ENCODE measurements at places on chromosomes 11 and 22. TPM values are rescaled to one million over a fixed set of nuclear protein-coding genes. Genes with fewer than 3 reads are reported as not detected.

The GAS2 gene
- 1.7 TPM for total RNA-seq

GRCh38 chr11:7982582-7983119 is 4.5 kb upstream of the EIF3F start:
- H3K27me3 ChIP-seq, result no peaks in the 10 kb centered on the region
- no peaks in the 10 kb centered on the region for H3K36me3 ChIP-seq
- H3K4me3 ChIP-seq, result no peak overlapping the region
- H3K4me1 ChIP-seq, result peaks cover 10% of the 10 kb centered on the region
- no peak for DNase-seq

DNA sequence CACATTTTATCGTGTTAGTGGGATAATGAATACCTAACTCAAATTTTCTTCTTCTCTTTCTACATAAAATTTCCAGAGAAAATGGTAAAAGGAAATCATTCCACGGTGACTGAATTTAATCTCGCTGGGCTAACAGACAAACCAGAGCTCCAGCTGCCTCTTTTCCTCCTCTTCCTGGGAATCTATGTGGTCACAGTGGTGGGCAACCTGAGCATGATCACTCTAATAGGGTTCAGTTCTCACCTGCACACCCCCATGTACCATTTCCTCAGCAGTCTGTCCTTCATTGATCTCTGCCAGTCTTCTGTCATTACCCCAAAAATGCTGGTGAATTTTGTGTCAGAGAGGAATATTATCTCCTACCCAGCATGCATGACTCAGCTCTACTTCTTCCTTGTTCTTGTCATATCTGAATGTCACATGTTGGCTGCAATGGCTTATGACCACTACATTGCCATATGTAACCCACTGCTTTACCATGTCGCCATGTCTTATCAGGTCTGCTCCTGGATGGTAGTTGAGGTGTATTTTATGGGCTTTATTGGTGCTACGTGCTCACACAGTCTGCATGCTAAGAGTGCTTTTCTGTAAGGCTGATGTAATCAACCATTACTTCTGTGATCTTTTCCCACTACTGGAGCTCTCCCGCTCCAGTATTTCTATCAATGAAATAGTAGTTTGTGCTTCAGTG is 24.1 kb downstream of the OR10D3 start:
- no peak for DNase-seq
- H3K4me1 ChIP-seq, result no peaks in the 10 kb centered on the region
- no peaks in the 10 kb centered on the region for H3K27me3 ChIP-seq

GRCh38 chr11:129131316-129131715 is 60.8 kb downstream of the ARHGAP32 start:
- no peaks in the 10 kb centered on the region for H3K4me1 ChIP-seq
- DNase-seq, result no peak
- no peaks in the 10 kb centered on the region for H3K27me3 ChIP-seq
- no peaks in the 10 kb centered on the region for H3K36me3 ChIP-seq

DNA sequence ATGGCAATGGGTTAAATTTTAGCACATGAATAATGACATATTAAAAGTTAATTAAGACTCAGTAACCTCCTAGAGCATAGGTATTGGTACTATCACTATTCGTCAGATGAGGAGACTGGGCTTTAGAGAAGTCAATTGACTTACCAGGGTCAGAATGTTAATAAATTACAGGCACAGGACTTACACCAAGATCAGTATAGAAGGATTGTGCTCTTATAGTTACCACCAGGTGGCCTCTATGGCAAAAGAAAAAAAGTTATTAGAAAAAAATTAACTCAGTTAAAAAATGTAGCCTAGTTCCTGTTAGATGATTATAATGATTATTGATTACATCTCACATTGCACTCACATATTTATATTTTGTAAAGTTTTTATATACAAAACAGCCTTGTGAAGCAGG is 1163.7 kb downstream of the FAM181B start:
- H3K36me3 ChIP-seq, result no peaks in the 10 kb centered on the region
- no peaks in the 10 kb centered on the region for H3K4me1 ChIP-seq
- no peak overlapping the region for H3K4me3 ChIP-seq

DNA sequence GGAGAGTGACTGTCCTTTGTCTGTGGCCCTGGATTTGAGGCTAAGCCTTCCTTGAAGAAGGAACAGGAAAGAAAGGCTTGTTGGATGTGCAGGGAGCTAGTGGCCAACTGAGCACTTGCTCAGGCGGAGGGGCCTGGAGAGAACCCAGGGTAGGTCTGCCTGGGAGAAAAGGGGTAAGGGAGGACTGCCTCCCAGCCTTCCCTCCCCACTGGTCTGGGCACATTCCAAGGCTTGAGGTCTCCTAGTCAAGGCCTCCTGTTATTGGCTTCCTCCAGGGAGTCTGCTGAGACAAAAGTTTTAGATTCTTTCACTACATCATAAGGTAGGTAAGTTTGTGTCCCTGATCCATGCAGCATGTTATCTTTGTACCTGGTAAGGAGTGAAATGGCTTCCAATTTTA is 15.2 kb downstream of the KCNQ1OT1 start:
- peaks cover 13% of the 10 kb centered on the region for H3K4me1 ChIP-seq
- no peak overlapping the region for H3K27ac ChIP-seq
- no peaks in the 10 kb centered on the region for H3K36me3 ChIP-seq
- no peak overlapping the region for H3K4me3 ChIP-seq
- peak; percentile 12 for DNase-seq

GRCh38 chr11:17939542-17939941 is 73.3 kb downstream of the SERGEF start:
- H3K4me1 ChIP-seq, result no peaks in the 10 kb centered on the region
- DNase-seq, result no peak
- no peak overlapping the region for H3K27ac ChIP-seq

- no peaks in the 10 kb centered on the region for H3K4me1 ChIP-seq
- DNase-seq, result peak; percentile 89
- peaks cover 5% of the 10 kb centered on the region for H3K27me3 ChIP-seq
- no peak overlapping the region for H3K27ac ChIP-seq
Observed at GRCh38 chr22:44975427-44976262, 34.2 kb downstream of the PHF21B start.

The TESMIN gene
- total RNA-seq, result 0.81 TPM

GRCh38 chr11:22635689-22636088 is 10.1 kb upstream of the FANCF start:
- H3K36me3 ChIP-seq, result no peaks in the 10 kb centered on the region
- H3K4me3 ChIP-seq, result no peak overlapping the region
- H3K4me1 ChIP-seq, result no peaks in the 10 kb centered on the region
- DNase-seq, result no peak
- H3K27me3 ChIP-seq, result no peaks in the 10 kb centered on the region

DNA sequence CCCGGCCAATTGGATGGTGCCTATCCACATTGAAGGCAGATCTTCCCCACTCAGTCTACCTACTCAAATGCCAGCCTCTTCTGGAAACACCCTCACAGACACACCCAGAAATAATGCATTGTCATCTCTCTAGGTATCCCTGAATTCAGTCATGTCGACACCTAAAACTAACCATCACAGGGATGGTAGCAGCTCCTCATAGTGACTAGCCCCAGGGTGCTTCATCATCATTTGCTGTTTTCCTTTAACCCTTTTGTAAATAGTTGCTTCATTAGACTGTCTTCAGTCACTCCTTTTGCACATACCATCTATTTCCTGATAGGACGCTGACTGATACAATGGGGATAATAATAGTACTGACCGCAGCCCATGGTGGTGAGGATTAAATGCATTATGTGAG is 18.8 kb upstream of the AMOTL1 start:
- no peak overlapping the region for H3K4me3 ChIP-seq
- no peaks in the 10 kb centered on the region for H3K36me3 ChIP-seq
- no peaks in the 10 kb centered on the region for H3K27me3 ChIP-seq
- no peak overlapping the region for H3K27ac ChIP-seq
- no peak for DNase-seq

The SDHD gene
- 90.1 TPM for total RNA-seq

The MRGPRX4 gene
- not detected for total RNA-seq

- no peaks in the 10 kb centered on the region for H3K36me3 ChIP-seq
- no peak overlapping the region for H3K27ac ChIP-seq
- no peaks in the 10 kb centered on the region for H3K4me1 ChIP-seq
- no peaks in the 10 kb centered on the region for H3K27me3 ChIP-seq
- no peak overlapping the region for H3K4me3 ChIP-seq
- DNase-seq, result peak; percentile 74
Observed at GRCh38 chr22:39343259-39344045, 6.3 kb upstream of the SYNGR1 start.

GRCh38 chr22:35561796-35562526 is 21.3 kb downstream of the RASD2 start:
- H3K4me1 ChIP-seq, result no peaks in the 10 kb centered on the region
- H3K27ac ChIP-seq, result no peak overlapping the region
- no peak for DNase-seq
- H3K4me3 ChIP-seq, result no peak overlapping the region
- no peaks in the 10 kb centered on the region for H3K36me3 ChIP-seq

GRCh38 chr22:22663861-22664800 is 19.7 kb downstream of the GGTLC2 start:
- H3K4me1 ChIP-seq, result no peaks in the 10 kb centered on the region
- H3K36me3 ChIP-seq, result no peaks in the 10 kb centered on the region
- H3K27me3 ChIP-seq, result no peaks in the 10 kb centered on the region
- no peak for DNase-seq
- no peak overlapping the region for H3K4me3 ChIP-seq
- H3K27ac ChIP-seq, result no peak overlapping the region

GRCh38 chr11:32478277-32478731 is 43.0 kb upstream of the WT1 start:
- H3K27ac ChIP-seq, result no peak overlapping the region
- no peaks in the 10 kb centered on the region for H3K4me1 ChIP-seq
- no peak overlapping the region for H3K4me3 ChIP-seq

- H3K4me1 ChIP-seq, result peaks cover 3% of the 10 kb centered on the region
- H3K27me3 ChIP-seq, result no peaks in the 10 kb centered on the region
- H3K27ac ChIP-seq, result no peak overlapping the region
- H3K4me3 ChIP-seq, result no peak overlapping the region
- no peaks in the 10 kb centered on the region for H3K36me3 ChIP-seq
Observed at GRCh38 chr11:7973011-7973410, 7.8 kb upstream of the NLRP10 start.

DNA sequence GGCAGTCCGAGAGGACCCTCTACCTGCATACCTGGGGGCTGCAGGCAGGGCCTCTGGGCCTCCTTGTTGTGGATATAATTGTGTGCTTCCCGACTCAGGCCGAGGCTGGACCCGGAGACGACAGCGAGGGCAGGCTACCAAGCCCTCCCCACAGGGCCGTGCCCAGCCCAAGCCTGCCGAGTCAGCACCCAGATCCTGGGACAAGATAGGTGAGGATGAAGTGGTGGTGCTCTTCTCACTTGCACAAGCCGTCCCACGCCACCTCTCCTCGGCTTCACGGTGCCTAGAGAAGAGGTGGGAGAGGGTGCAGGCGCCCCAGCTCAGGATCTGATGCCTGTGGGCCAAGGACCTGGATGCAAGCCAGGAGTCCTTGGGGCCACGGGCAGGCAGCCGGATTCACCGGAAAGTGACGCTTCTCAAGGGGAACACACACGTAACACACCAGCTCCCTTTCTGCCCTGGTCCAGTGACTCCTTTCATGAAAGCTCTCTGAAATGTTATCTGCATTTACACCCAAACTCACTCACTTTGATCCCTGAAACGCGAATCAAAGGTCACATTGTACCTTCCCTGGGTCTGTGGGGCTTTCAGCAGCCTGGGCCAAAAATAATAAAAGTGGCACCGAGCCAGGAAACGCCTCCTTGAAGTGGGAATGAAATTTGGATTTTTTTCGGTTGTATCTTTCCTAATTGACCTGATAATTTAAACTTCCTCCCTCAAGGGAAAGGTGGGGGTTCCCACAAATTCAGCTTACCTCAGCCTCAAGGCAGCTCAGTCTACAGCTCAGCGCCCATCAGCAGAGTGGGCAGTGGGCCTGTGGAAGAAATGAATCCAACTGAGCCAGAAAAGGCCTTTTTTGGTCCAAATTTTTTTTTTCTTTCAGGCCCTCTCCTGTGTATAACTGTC is 1.1 kb upstream of the GNB1L start:
- no peaks in the 10 kb centered on the region for H3K27me3 ChIP-seq
- peak; percentile 85 for DNase-seq
- peaks cover 33% of the 10 kb centered on the region for H3K4me1 ChIP-seq
- peak overlapping the region; percentile 94 for H3K27ac ChIP-seq
- peak overlapping the region; percentile 86 for H3K4me3 ChIP-seq

DNA sequence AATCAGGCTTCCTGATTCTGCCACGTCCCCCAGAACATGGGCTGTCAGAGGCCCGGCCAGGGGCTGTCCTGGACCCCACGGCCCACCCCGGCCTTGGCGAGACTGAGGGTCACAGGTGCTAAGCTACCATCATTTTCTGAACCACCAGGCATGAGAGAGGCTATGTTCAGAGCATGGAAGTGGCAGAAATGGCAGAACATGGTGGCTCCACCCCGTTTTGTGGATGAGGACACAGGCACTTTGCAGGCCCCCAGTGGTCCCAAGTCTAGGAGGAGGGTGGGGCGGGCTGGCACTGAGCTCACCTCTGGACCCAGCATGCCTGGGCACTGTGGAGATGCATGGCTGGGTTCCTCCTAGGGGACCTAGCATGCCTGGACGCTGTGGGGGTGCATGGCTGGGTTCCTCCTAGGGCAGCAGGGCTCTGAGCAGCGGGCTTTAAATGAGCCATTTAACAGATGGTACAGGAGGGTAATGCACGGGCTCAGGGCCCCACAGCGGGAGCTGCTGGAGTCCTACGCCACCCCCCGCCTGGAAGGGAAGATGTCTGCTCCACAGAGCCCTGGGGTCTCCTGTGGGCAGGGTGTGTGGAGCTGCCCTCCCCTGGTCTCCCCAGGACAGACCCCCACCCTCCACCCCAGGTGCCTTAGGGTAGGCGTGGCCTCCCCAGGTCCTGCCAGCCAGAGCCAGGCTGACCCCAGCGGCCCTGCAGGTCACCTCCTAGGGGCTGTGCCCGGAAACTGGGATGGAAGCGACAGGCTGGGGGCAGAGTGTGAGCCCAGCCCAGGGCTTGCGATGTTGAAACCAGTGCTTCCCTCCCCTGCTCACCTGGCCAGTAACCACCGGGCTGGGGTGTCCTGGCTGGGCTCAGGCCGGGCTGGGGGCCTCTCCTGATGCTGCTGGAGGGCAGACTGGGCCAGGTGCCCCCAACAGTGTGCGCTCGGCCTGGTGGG is 6.1 kb upstream of the MUC5AC start:
- no peak overlapping the region for H3K27ac ChIP-seq
- no peaks in the 10 kb centered on the region for H3K36me3 ChIP-seq
- no peaks in the 10 kb centered on the region for H3K4me1 ChIP-seq
- peak; percentile 59 for DNase-seq
- no peak overlapping the region for H3K4me3 ChIP-seq
